Lower leg skin (tissue), 4 donors: ENCODE measurements at places on chromosomes 11 and 22. TPM values are rescaled to one million over a fixed set of nuclear protein-coding genes. Genes with fewer than 3 reads are reported as not detected.

DNA sequence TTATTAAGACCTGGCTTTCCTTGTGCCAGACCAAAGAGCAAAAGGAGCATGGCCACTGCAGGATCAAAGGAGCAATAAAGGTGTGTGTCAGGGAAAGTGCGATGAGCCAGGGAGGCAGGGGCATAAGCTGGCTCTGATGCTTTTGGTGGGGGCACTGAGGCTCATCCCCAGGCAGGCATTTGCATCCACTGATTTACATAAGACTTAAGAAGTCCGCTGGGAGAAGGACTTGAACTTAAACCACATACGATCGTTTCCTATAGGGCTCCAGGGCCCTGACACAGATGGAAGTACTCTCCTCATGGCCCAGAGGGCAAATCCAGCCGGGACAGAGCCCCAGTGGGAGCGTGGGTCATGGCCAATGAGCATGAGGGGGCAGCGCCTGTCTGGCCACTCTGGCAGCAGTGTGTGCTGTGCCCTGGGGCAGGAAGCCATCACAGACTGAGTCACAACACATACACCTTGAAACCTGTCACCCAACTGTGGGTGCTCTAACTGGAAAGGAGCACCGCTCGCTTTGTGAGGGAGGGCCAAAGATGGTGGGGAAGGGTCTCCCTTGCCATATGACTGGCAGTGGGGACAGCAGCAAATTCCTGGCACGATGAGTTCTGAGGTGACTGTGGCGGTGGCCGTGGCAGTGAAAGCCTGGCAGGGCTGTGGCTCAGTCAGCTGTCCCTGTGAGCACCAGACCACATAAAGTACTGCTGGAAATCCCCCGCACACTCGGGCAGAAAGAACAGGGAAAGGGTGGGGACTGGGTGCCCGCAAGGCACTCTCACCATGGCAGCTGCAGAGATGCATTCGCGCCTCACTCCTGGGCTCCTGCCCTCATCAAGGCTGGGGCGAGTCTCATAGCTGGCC, 79.4 kb upstream of the LMO1 start:
- no peak for DNase-seq

WBP2NL gene
- total RNA-seq, result 1.4 TPM

- no peak for DNase-seq
Measured at GRCh38 chr11:10892250-10892649, 34.4 kb upstream of the ZBED5 start.

PRG2 gene
- 1.7 TPM for total RNA-seq

H19 gene
- 29.9 TPM for total RNA-seq

DNA sequence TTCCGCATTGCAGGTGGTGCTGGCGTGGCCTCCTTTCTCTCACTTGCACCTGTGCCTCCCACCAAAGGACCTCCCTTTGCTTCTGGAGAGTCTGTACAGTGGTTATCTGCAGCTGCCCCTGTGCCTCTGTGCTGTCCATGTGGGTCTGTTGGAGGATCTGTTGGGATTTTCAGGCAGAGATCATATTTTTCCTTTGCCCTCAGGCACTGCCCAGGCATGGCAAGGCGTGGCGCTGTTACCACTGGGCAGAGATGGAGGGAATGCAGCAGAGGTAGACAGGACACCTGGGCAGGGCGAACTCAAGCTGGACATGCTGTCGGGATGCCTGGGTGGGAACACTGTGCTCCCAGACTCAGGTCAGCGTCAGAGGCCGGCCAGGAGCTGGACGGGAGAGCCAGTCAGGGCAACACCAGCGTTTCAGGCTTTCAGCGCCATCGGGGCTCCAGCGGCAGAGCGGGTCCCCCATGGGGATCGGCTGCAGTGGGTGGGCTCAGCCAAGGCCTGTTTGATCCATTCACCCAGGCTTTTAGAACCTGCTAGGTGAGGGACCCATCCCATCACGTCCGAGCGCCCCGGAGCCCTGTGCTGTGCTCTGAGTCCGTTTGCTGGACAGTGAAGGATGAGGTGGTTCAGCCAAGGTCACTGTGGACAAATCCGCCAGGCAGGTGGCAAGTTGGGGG, 718.9 kb downstream of the BRD1 start:
- DNase-seq, result no peak

ANKK1 gene
- 3.8 TPM for total RNA-seq

DNA sequence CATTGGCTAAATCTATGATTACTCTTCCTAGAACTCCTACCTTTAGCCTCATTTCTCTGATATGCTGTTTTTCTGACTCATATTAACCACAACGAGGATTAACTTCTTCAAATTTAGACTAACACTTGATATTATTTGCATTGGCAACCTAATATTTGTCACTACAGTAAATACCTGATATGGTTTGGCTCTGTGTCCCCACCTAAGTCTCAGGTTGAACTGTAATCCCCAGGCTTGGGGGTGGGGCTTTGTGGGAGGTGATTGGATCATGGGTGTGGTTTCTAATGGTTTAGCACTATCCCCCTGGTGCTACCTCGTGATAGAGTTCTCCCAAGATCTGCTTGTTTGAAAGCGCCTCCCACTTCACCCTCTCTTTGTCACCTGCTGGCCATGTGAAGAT, 17.1 kb upstream of the MED17 start:
- DNase-seq, result no peak

DNA sequence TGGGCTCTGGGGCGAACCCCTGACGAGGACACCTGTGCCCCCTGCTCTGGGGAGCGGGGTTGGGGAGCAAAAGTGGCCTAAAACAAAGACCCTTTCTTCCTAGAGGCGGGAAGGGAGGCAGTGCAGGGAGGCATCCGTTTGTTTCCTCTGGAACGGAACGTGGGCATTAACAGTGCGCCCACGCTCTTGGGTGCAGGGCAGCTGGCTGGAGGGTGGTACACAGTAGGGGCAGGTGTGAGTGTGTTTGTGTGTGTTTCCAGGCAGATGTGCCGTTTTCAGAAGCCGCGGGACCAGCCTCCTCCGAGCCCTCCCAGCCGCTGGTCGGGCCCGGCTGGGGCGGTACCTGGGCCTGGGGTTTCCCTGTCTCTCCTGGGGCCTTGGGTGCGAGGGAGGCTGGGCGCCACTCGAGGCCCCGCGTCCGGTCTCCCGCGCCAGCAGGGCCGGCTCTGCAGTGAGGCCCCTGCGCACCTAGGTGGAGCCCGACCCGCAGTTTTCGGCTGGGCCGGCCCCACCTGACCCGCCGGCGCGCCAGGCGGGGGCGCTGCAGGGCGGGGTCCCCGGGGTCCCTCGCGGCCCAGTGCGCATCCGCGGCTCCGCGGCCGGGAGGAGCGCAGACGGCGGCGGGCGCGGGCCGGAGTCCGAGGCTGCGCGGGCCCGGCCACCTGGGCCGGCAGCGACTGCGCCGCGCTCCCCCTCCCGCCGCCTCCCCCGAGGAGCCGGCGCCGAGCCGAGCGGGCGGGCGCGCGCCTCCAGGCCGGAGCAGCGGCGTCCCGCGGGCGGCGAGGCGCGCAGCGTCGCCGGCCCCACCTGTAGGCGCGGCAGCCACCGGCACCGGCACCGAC, 1252.7 kb downstream of the BRD1 start:
- DNase-seq, result no peak

- DNase-seq, result no peak
Measured at GRCh38 chr11:44255406-44256071, 54.4 kb downstream of the ALX4 start.

DNA sequence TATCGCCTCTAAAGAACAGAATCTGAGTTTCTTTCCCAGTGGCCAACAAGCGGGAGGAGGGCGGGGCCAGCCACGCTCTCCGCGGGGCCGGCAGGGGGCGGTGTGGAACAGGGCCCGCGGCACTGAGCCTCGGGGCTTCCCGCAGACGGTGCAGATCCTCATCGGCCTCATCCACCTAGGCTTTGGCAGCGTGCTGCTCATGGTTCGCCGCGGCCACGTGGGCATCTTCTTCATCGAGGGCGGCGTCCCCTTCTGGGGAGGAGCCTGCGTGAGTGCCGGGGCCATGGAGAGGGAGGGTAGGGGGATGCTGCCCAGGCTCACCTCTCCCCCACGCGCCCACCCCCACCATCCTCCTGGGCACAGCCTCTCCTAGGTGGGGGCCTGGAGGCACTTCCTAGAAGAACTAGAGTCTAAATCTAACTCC, 10.7 kb downstream of the MS4A15 start:
- DNase-seq, result no peak

ART1 gene
- total RNA-seq, result not detected

DNA sequence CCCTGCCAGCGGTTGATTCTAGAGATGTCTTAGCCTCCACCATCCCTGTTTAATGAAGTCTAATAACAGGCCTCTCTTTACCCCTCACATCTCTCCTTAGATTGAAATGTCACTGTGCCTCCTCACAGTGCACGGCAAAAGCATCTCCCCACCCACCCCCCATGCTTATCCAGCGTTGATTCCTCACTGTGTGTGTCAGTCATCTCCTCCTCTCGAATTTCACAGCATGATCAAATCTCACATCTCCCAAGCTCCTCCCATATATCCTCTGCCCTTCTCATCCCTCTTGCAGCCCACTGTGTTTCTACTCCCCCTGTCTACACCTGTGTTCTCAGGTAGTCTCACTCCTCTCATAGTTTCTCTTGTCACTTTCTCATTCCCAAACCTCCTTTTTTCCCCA, 84.6 kb downstream of the DBX1 start:
- DNase-seq, result no peak

DNA sequence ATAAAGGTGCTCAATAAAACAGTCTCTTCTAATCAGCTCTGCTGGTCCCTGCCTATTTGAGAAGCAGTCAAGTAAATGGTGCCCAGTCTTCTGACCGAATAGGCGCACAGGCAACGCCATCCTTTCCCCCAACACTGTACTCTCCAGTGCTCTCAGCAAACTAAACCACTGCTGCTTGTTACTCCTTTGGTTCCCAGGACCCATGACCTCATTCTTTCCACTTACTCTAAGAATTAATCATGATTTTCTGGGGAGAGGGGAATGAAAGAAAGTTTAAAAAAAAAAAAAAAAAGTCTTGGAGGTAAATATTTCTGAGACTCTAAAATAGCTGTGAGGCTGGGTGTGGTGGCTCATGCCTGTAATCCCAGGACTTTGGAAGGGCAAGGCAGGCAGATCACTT, 63.7 kb downstream of the SGSM3 start:
- DNase-seq, result no peak

- DNase-seq, result no peak
Measured at GRCh38 chr11:69055212-69055586, 6.5 kb downstream of the TPCN2 start.

ART5 gene
- 2.9 TPM for total RNA-seq

GAL gene
- 35.7 TPM for total RNA-seq

CHRDL2 gene
- total RNA-seq, result not detected

OR8G5 gene
- not detected for total RNA-seq

- no peak for DNase-seq
Measured at GRCh38 chr11:70071996-70072395, 6.1 kb upstream of the ANO1 start.

OR2D3 gene
- total RNA-seq, result not detected

DNA sequence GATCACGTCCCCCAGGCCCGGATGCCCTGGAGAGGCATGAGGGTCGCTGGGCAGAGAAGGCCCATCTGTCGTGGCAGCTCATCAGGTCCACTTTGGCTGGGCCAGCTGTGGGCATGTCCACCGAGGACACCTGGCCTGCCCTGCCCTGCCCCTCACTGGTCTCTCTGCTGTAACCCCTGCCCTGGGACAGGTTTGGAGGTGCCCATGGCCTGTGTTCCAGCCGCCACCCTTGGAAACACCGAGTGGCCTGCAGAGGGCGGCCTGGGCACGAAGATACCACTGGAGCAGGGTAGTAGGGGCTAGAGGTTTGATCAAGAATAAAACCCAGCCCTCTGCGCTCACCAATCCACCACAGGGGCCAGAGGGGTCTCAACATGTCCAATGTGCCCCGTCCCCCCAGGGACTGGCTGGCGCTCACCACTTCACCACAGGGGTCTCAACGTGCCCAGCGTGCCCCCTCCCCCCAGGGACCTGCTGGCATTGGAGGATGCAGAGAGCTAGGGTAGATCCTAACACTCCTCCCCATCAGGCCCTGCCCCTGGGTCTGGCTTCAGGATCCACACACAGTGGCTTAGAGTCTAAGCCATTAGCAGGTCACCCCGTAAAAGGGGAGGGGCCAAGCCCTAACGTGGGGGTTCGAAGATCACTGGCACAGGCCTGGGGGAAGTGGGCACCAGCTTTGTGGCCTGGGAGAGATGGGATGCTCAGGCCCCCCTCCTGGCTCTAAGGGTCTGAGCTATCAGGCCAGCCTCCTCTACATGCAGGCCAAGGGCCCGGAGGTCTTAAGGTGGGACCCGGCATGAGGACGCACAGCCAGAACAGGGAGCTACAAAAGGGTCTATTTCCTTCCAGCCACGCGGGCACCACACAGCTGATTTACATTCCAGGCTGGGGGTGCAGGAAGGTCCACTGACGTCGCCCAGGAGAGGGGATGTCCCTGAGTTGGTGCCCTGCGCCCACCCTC, 1.3 kb upstream of the HDAC10 start:
- DNase-seq, result peak; percentile 64

SMTNL1 gene
- not detected for total RNA-seq

PRG3 gene
- total RNA-seq, result not detected

DNA sequence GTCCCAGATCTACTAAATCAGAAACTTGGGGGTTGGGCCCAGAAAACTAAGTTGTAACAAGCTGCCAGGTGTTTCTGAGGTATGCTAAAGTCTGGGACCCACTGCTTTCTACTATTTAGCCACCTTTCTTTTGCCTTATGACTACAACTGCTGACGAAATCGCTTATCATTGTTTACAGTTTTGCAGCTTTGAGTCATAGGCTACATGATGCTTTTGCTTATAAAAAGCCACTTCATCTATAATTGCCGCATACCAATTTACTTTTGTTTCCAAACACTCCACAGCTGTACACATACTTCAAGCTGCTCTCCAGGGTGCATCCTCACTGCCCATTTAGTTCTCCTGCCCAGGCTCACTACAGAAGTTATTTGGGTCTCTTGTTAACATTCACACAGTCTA, 144.7 kb downstream of the ENTHD1 start:
- DNase-seq, result no peak

SLC22A6 gene
- total RNA-seq, result not detected

DNA sequence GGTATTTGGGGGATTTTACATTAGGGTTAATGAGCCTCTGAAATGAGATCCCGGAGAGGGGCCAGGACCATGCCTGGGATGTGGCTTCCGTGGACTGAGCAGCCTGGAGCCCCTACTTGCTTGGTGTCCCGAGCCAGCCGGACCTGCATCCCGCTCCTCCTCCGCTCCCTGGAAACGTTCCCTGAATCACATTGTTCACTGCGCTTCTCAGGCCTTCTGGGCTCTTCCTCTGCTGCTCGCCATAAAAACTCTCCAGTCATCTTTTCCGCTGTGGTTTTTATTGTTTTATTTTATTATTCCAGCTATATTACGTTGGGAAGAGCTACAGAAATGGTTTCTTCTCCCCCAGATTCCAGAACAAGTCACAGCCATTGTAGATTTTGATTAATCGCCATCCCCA, 13.3 kb upstream of the KCNQ1OT1 start:
- no peak for DNase-seq

GRCh38 chr11:32830413-32830738, 649 bp downstream of the PRRG4 start:
- no peak for DNase-seq

OR4D5 gene
- total RNA-seq, result not detected

GATD1 gene
- 33.7 TPM for total RNA-seq

TMEM218 gene
- total RNA-seq, result 11.6 TPM

TENM4 gene
- total RNA-seq, result 36.8 TPM

DNA sequence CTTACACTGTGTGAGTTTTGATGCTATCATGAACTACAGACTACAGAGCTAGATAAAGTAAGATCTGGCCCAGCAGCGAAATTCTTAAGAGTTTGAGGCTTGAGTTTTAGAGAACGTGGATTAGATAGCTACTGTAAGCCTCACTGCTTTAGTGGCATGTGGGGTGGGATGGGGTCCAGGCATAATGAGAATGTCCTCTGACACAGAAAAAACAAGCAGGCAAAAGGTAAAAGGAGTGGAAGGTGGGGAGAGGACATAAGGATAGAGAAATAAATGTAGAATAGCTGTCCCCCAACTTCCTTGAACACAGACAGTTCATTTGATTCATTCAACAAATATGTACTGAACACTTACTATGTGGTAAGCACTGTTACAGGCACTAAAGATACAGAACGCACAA, 324.5 kb upstream of the PITPNB start:
- no peak for DNase-seq
